Sciatic nerve (tissue), 2 donors: ENCODE measurements at places on chromosomes 13 and 19.
A peak's percentile ranks its signal among the peaks of the same experiment; 100 is the strongest.

GRCh38 chr19:11382898-11383705, 1.0 kb downstream of the EPOR start:
- DNase-seq, result peak; percentile 74

DNA sequence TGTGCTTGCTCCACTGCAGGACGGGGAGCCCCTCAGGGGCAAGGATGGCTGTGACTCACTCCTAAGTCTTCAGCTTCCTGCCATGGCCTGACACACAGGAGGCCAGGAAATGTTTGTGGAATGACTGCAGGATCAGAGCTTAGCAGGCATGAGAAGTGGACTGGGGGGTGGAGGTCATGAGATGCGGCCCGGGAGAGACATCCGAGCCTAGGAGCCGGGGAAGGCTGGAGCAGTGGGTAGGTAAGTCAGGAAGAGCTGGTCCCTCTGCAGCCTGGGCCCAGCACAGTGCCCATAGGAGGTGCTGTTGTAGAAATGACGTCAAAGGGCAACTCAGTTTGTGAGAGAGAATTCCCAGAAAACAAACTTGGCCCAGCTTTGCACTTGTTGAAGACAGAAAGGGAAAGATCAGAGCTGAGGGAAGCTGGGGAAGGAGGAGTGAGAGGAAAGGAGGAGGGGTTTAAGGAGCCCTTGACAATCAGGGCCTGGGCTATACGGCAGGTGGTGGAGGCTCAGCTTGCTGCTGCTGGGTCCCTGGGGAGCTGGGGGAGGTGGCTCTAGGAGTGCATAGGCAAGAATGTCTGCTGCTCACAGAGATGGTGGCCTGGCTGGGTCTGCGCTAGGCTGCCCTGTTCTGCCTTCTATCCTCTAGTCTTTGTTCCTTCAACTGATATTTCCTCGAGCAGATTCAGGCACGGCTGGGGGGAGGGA, 18.5 kb downstream of the POU2F2 start:
- DNase-seq, result no peak

- DNase-seq, result no peak
Observed at GRCh38 chr19:35005256-35005977, 5.3 kb downstream of the GRAMD1A start.

DNA sequence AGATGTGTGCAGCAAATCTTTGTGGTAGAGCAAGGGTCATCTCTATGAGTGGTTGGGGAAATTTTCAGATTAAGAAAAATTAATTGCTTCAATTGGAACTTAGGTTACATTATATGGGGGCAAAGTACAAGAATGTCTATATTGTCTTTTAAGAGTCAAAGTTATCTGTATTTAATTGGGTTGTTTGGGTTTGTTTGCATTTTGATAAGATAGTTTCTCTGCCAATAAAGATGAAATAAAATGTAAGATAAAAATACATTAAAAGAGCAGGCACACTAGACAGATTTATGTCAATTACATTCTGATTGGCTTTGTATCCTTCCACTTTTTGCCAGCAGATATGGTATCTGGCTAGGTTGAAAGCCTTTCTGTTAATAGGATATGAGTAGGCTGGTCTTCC, 317.2 kb downstream of the OXGR1 start:
- DNase-seq, result no peak

DNA sequence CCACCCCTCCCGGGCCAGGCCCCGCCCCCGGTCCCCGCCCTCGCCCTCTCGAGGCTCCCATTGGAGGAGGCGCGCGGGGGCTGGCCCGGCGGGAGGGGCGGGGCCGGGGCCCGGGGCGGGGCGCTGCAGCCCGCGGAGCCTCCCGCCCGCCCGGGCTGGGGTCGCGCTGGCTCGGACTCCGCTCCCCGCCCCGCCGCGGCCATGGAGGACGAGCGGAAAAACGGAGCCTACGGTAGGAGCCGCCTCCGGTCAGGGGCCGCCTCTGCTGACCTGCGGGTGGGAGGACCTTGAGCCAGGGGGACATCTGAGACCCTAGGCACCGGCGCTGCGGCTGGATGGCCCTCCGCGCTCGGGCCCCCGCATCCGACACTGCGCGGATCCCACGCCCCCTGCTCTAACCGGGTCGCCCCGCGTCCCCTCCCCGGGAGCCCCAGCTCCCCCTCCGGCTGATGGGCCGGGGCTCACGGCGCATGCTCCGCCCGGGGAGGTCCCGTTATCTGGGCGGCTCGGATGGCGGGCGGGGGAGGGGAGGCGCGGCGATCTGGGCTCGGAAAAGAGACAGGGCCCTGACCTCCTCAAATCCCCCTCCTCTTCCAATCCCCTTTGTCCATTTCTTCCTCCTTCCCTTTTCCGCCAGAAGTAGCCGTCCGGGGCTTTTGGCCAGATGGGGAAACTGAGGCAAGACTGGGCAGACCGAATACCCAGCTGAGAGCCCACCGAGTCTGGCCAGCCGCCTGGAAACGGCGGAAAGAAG, 15.4 kb upstream of the AP1M2 start:
- peak; percentile 92 for DNase-seq

- DNase-seq, result no peak
Observed at GRCh38 chr13:66624302-66624701, 605.8 kb downstream of the PCDH9 start.

DNA sequence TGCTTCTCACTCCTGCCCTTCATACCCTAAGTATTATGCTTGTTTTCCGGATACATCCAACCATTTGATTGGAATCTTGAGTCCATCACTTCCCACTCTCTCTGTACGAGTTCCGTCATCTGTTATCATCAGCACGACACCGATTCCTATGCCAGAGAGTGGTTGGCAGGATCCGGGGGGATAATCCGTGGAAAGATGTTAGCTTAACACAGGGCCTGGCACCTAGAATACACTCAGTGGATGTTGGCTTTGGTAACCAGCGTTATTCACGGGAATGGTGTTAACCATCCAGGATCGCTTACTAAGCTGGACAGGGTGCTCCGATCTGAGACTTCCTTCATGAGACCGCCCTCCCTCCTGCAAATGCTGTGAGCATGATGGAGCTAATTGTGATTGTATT, 12.4 kb downstream of the VSTM2B start:
- peak; percentile 9 for DNase-seq
